ENCODE measurements at places on chromosomes 3 and 15.

DNA sequence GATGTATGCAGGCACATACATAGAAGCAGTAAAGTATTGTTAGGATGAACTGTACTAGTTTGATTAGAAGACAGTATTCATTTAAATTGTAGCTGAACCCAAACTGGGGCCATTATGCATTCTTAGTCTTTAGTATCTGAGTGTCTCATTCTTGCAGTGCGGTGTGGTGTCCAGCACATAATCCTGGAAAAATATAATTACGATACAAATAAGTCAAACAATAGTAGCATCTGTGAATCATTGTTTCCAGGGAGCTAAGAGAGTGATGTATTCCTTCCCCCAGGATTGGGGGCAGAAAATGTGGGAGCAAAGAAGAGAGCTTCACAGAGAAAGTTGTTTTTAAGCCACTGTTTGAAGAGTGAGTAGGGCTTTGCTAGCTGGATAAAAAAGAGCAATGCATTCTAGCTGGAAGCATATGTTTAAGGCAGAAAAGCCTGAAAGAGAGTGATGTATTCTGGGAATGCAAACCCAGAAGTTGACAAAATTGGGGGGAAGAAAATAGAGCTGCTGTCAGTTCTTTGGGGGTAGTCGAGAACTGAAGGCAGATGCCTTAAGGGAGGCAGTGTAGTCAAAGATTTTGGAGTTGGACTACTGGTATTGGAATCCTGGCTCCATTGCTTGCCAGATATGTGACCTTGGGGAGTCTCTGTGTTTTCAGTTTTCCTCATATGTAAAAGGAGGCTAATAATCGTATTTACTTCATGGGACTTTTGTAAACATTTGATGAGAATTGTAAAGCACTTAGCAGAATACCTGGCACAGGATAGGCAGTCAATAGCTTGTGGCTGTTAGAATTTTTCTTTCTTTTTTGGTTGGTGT, 14.1 kb downstream of the SLMAP start:
- no peak for DNase-seq

DNA sequence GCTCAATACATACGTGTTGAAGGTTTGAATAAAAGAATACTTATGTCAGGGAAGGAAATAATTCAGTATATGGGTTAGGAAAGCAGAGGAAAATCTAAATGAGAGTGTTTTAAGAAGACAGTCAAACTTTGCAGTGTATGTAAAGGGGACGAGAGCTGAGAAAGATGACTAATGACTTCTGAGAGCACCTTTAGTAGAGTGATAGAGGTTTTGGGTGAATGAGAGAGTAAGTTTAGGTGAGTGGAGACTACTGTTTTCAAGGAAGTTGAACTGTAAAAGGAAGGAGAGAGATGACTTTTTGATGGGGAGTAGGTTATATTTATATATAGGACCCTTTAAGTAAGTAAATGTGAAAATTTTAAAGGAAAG, 9.4 kb downstream of the TBC1D23 start:
- DNase-seq: no peak

- no peak for DNase-seq
Measured at GRCh38 chr3:32283304-32283703, 44.8 kb downstream of the CMTM8 start.

DNA sequence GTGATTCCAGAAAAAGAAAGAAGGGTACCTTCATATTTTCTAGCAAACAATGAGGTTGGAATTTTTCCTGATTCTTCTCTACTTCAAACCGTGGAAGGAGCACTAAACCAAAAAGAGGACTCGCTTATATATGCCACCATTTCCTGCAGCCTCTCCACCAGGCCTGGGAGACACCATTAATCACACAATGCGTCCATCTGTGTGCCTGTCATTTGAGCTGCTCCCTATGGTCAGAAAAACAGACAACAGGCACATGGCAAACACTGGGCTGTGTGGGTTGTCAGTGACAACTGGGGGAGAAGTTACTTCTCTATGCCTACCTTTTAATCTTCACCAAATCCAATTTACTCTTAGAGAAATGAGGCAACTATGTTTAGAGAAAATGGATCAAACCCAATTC, 71.9 kb downstream of the NR2F2 start:
- no peak for DNase-seq

- DNase-seq: no peak
Measured at GRCh38 chr3:71581457-71582035, 2.0 kb downstream of the FOXP1 start.

GRCh38 chr15:100665570-100665969, 63.2 kb downstream of the ASB7 start:
- no peak for DNase-seq

GRCh38 chr3:192819001-192819569, 91.7 kb upstream of the FGF12 start:
- no peak for DNase-seq

- DNase-seq: no peak
Measured at GRCh38 chr3:11845651-11846050, 1.0 kb downstream of the TAMM41 start.

- DNase-seq: no peak
Measured at GRCh38 chr3:69881051-69881450, 118.5 kb upstream of the SAMMSON start.

DNA sequence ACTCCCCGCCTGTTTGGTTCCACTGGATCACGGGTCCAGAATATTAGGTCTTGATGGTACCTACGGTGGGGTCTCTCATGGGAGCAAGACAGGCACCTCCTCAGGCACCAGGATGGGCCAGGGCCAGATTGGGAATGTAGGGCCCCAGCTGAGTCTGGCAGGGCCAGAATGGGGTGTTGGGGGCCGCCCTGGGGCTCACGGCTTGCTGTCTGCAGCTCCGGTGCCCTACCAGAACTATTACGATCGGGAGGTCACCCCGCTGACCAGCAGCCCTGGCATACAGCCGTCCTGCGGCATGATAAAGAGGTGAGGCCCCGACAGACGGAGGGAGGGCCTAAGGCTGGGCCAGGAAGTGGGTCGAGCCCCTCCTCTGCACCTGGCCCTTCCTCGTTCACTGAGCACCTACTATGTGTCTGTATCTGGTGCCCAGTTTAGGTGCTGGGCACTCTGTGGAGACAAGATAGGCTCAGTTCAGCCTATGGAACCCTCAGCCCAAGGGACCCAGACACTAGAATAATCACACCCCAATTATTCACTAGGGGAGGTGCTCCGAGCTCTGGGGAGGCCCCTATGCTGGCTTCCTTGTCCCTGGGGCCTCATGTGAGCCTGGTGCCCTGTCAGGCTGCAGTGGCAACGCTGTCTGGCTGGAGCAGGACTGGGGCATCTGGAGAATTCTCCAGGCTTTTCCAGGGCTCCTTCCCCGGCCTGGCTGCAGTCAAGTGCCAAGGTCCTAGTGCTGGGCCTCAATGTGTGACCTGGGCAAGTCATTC, 37.9 kb downstream of the PSTPIP1 start:
- DNase-seq: no peak

DNA sequence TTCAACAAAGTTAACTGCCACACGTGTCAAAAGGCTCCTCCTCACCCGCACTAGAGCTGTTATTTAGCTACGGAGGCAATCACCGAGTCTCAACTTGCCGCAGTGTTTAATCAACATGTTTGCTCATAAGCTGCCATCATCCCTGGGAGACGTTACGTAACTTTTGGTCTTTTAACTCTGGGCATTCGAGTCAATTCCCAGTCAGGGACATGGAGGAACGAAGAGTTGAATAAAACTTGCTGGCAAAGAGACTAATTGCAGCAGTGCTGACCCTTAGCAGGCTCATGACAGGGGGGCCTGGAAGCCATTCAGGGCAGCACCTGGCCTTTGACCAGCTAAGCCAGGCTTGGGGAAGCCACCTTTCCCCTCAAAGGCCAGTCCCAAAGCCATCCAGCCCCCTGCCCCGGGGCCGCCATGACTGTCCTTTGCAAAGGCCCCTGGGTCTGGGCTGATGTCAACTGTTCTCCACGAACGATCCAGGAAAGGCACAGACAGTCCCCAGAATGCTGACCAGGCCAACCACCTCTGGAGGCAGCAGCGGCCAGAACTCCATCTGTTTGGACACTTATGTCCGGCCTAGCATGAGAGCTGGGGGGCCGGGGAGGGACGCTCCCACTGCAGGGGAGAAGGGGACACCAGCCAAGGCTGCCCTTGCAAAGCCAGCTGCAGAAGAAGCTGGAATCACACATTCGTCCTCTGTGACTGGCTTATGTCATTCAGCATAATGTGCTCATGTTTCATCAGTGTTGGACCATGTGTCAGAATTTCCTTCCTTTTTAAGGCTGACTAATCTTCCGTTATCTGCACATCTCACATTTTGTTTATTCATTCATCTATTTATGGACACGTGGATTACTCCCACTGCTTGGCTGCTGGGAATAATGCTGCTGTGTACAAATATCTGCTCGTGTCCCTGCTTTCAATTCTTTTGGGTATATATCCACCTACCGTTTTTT, 43.7 kb downstream of the PCSK6 start:
- no peak for DNase-seq

DNA sequence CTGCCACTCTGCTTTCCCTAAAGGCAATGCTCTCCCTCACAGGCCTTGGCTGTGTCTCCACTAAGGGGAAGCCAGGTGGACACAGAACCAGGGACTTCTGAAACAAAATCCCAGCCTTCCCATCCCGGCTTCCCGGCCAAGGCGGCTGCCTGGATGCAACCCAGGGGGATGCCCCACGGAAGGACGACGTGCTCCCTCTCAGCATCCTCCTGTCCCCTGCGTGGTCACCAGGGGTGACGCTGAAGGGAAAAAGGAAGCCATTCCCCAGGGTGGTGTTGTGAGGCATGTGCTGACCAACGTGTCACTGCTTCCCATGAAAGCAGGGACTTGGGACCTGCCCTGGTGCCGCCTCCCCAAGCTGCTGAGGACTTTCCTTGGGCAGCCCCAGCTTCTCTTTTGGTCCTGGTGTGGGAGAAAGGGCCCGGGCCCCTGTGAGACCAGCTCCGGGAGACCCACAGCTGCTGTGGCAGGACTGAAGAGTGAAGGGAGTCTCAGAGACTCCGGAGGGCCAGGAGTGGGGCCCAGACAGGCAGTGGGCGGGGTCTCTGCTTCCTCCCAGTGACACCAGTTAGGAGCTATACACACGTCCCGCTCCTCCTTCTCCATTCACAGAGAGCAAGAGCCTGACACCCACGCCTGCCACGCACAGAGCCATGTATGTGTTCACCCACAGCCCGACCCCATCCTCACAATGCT, 139.2 kb downstream of the NUP210 start:
- DNase-seq: no peak

DNA sequence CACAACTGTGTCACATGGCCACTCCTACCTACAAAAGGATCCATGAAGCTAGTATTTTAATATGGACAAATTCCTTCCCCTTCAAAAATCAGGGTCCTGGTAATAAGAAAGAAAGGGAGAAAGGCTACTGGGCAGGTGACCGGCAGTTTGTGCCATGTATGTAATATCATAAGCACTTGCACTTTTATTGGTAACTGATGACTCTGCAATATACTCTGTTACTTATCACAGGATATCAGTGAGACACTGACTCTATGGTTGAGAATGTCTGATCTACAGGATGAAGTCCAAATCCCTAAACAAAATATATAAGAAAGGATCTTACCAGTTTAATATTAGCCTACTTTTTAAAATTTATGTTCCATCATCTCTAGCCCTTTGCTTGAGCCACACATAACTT, 315.2 kb downstream of the AGBL1 start:
- no peak for DNase-seq

GRCh38 chr3:177126015-177126773, 71.1 kb downstream of the TBL1XR1 start:
- DNase-seq: peak; percentile 86

GRCh38 chr15:25051399-25052154, 96.8 kb downstream of the SNRPN start:
- no peak for DNase-seq

DNA sequence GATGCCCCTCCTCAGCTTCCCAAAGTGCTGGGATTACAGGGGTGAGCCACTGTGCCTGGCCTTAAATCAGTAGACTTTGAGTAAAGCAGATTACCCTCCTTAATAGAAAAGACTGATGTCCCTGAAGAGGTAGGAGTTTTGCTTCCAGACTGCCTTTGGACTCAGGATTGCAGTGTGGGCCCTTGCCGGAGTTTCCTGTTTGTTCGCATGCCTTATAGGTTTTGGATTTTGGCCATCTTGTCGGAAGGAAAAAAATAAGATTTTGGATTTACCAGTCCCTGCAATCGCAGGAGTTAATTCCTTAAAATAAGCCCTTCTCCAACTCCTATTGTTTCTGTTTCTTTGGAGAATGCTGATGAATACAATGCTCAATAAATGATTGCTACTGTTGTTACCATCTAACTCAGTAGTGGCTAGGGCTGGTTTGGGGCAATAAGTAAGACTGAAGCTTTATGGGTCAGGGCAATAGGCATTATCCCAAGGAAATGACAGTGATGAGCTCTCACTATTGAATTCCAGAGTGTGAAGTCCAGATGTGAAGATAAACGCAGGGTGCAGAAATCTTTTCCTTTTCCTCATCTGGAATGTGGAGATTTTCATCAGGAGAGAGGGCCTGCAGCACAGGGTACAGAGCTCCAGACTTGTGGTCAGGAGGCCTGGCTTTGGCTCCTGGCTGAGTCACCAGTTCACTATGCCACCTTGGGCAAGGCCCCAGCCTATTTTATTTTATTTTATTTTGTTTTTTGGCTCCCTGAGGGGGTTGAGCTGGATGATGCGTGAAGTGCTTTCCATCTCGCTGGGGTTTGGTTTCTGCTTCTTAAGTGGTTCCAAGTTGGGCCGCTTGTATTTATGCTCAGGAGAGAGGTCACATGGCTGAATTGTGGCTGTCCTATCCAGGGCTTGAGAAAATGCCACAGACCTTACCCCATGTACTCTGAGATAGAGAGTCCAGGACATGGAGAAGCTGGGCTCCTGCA, 25.3 kb downstream of the FOXL2 start:
- peak; percentile 79 for DNase-seq
